ENCODE measurements at places on chromosomes 11 and 22. TPM values are rescaled to one million over a fixed set of nuclear protein-coding genes. Genes with fewer than 3 reads are reported as not detected.

DNA sequence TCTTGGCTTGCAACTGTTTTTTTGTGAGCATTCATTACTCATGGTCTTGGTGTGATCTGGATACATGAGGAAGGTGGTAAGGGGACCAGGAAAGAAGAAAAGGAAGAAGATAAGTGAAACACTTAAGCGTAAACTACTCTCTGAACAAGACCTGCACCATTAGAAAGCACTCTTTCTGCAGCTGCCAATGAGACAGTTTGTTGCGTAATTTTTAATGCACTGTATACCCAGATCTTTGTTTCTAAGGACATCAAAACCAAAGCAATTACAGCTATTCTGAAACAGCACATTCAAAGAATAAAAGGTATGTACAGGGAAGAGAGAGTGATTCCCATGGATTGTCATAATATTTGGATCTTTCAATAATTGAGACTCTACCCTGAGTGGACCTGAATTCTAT, 147.4 kb downstream of the BLID start:
- no peak overlapping the region for H3K27ac ChIP-seq
- H3K4me1 ChIP-seq: no peaks in the 10 kb centered on the region
- H3K4me3 ChIP-seq: no peak overlapping the region
- H3K36me3 ChIP-seq: no peaks in the 10 kb centered on the region

- H3K4me1 ChIP-seq: peaks cover 3% of the 10 kb centered on the region
- H3K36me3 ChIP-seq: no peaks in the 10 kb centered on the region
- H3K27ac ChIP-seq: no peak overlapping the region
- no peak for DNase-seq
- no peaks in the 10 kb centered on the region for H3K27me3 ChIP-seq
Observed at GRCh38 chr11:64839335-64839734, 5.1 kb downstream of the CDC42BPG start.

DNA sequence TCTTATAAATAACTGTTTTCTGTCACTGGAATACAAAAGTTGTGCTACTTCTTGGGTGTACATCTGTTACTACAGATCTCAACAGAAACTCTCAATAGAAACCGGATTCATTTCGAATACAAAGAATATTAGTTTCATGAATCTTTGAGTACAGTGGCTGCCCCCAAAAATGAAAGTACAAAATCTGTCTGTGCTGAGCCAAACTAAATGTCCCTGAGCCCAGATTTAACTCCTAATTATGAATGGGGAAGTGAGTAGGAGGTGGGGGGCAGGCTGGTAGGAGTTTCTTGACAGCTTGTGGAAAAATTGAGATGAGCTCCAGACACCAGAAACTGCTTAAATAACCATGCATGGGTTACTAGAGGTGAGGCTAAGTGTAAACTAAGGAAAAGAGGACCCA, 41.6 kb downstream of the PITPNB start:
- H3K4me1 ChIP-seq: peaks cover 17% of the 10 kb centered on the region
- DNase-seq: no peak
- H3K27me3 ChIP-seq: no peaks in the 10 kb centered on the region
- H3K36me3 ChIP-seq: no peaks in the 10 kb centered on the region
- no peak overlapping the region for H3K4me3 ChIP-seq
- no peak overlapping the region for H3K27ac ChIP-seq

DNA sequence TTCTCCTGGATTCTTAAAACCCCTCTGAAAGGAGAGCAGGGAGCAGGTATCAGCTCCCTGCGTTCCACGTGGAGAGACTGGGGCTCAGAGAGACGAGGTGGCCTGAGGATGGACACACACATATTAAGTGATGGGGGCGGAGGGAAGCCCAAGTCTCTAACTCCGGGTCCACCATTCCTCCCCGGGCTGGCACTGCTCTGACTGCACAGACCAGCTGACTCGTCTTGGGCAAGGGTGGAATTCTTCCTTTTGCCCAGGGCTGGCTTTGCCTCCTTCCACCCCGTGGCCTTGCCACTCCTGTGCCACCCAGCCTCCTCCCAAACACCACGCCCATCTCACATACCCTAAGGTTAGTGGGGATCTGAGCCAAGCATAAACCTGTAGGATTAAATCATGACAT, 65.0 kb downstream of the BUD13 start:
- no peak for DNase-seq
- H3K36me3 ChIP-seq: no peaks in the 10 kb centered on the region
- H3K4me3 ChIP-seq: no peak overlapping the region
- H3K4me1 ChIP-seq: no peaks in the 10 kb centered on the region
- no peak overlapping the region for H3K27ac ChIP-seq

PRG3 gene
- not detected for polyA plus RNA-seq

GRCh38 chr11:67282155-67282875, 6.8 kb upstream of the ANKRD13D start:
- H3K4me3 ChIP-seq: no peak overlapping the region
- peaks cover 11% of the 10 kb centered on the region for H3K4me1 ChIP-seq
- no peak overlapping the region for H3K27ac ChIP-seq

GRCh38 chr11:18540207-18541009, 13.7 kb upstream of the TSG101 start:
- no peaks in the 10 kb centered on the region for H3K27me3 ChIP-seq
- H3K27ac ChIP-seq: no peak overlapping the region
- no peaks in the 10 kb centered on the region for H3K36me3 ChIP-seq
- no peaks in the 10 kb centered on the region for H3K4me1 ChIP-seq
- no peak for DNase-seq

ZDHHC5 gene
- polyA plus RNA-seq: 22.3 TPM

DNA sequence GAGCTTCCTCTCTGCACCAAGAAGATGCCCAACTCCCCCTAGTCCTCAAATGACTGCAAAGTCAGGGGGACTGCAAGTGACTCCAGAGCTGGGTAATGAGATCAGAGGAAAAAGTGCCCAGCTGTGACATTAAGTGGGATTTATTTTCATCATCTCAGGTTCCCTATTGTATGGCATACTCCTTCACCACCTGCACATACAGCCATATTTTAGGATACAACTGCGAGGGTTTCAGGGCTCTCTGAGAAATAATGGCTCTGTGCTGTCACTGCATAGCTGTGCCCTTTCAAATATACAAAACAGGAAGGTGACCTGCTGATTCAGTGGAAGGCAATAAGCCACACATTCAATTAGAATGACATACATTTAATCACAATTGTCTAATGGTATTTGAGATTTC, 45.6 kb upstream of the PLET1 start:
- no peaks in the 10 kb centered on the region for H3K27me3 ChIP-seq
- H3K4me1 ChIP-seq: no peaks in the 10 kb centered on the region
- DNase-seq: no peak
- H3K27ac ChIP-seq: no peak overlapping the region
- H3K4me3 ChIP-seq: no peak overlapping the region

POTEH gene
- not detected for polyA plus RNA-seq

GRCh38 chr11:116517584-116517983, 255.2 kb downstream of the BUD13 start:
- H3K36me3 ChIP-seq: no peaks in the 10 kb centered on the region
- H3K4me3 ChIP-seq: no peak overlapping the region
- H3K27me3 ChIP-seq: no peaks in the 10 kb centered on the region
- no peaks in the 10 kb centered on the region for H3K4me1 ChIP-seq

DNA sequence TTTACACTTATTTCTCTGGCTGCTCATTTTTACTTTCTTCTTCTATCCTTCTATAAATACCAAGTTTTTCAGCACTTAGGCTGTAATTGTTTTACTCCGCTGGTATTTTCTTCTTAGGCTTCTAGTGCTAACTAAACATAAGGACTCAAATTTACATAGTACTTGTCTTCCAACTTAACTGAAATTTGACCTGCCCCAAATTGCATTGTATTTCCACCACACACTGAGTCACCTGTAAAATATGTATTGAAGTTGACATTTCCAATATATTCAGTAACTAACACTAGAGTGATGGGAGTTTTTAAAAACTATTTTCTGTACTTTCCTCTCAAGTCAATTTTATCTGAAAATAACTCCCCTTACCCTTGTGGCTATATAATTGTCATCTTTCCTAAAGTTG, 1794.1 kb upstream of the RAG2 start:
- H3K4me3 ChIP-seq: no peak overlapping the region
- H3K4me1 ChIP-seq: no peaks in the 10 kb centered on the region
- DNase-seq: no peak
- H3K27ac ChIP-seq: no peak overlapping the region

GLB1L3 gene
- 0.07 TPM for polyA plus RNA-seq

DNA sequence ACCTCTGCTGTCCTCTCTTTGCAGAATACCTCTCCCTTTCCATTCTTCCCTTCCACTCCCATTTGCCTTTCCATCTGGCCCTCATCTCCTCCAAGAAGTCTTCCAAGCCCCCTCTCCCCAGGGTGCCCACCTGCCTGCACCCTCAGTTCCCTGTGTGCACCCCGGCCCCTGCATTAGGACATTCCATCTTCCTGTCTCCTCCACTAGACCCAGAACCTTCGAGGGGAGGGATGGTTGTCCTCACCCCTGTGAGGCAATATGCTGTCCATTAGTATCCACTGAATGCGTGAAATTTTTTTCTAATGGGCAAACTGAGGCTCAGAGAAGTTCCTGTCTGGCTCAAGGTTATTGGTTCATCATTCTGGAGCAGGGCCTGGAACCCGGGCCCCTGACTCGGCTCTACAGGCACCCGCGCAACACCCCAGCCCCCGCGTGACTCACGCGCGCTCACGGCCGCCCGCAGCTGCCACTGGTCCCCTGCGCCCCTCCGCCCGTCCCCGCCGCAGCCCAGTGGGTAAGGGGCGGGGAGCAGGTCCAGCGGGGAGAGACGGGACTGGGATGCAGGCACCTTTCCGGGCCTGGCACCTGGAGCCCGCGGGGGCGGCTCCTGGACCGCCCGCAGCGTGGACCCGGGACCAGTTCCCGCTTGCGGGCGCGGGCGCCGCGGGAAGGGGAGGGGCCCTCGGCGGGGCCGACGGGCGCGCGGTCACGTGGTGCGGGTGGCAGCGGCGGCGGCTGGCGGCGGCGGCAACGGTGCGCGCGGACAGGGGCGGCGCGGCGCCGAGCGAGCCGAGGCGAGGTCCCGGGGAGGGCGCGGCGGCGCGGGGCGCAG, 7.0 kb downstream of the SEPTIN3 start:
- no peaks in the 10 kb centered on the region for H3K27me3 ChIP-seq
- H3K27ac ChIP-seq: no peak overlapping the region
- H3K4me3 ChIP-seq: peak overlapping the region; percentile 24
- H3K4me1 ChIP-seq: peaks cover 3% of the 10 kb centered on the region
- H3K36me3 ChIP-seq: no peaks in the 10 kb centered on the region

- H3K36me3 ChIP-seq: no peaks in the 10 kb centered on the region
- H3K4me1 ChIP-seq: peaks cover 42% of the 10 kb centered on the region
- peak; percentile 81 for DNase-seq
- peak within 1 kb of the TSS; percentile 92 for H3K27ac ChIP-seq
- H3K4me3 ChIP-seq: peak within 1 kb of the TSS; percentile 76
Observed at GRCh38 chr22:50306753-50307749, at the start of gene PLXNB2. PLXNB2 (minus strand) TSS chr22:50307646; CDS start chr22:50290584, 17,062 bp downstream.

FGF19 gene
- polyA plus RNA-seq: not detected

SLC22A6 gene
- polyA plus RNA-seq: not detected

GLYATL1 gene
- 0.02 TPM for polyA plus RNA-seq

DNA sequence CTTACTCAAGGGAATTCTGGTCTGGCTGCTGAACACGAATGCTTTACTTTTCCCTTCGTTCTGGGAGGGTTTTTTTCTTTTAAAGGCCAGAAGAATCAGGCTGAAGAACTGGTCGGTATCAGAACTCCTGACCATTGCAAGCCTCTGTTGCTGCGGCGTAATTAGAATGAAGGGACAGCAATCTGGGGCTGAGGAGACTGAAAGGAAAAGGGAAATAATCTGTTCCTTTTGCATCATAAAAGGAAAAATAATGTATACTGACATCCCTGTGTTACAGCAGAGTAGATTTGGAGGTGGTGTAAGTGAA, 670 bp downstream of the SC5D start:
- no peaks in the 10 kb centered on the region for H3K36me3 ChIP-seq
- peak overlapping the region; percentile 84 for H3K4me3 ChIP-seq
- no peaks in the 10 kb centered on the region for H3K4me1 ChIP-seq
- no peak for DNase-seq
- H3K27me3 ChIP-seq: no peaks in the 10 kb centered on the region

DNA sequence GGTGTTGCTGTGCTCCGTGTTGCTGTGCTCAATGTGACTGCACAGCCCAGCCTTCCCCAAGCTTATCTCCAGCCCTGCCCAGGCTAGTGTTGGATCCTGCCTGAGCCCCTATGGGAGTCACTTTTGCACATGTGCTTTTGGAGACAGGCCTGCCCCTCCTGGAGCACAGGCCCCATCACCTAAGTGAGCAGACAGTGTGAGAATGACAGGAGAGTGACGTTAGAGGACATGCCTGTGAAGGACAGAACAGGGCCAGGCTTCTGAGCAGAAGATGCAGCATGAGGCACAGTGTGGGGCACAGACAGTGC, 36.6 kb upstream of the SUSD2 start:
- H3K27ac ChIP-seq: peak overlapping the region; percentile 49
- no peak overlapping the region for H3K4me3 ChIP-seq
- no peaks in the 10 kb centered on the region for H3K27me3 ChIP-seq

- no peak overlapping the region for H3K4me3 ChIP-seq
- H3K27ac ChIP-seq: no peak overlapping the region
- H3K36me3 ChIP-seq: no peaks in the 10 kb centered on the region
- no peaks in the 10 kb centered on the region for H3K27me3 ChIP-seq
Observed at GRCh38 chr11:10379426-10379825, 74.6 kb downstream of the ADM start.

SERHL2 gene
- 14.3 TPM for polyA plus RNA-seq

DNA sequence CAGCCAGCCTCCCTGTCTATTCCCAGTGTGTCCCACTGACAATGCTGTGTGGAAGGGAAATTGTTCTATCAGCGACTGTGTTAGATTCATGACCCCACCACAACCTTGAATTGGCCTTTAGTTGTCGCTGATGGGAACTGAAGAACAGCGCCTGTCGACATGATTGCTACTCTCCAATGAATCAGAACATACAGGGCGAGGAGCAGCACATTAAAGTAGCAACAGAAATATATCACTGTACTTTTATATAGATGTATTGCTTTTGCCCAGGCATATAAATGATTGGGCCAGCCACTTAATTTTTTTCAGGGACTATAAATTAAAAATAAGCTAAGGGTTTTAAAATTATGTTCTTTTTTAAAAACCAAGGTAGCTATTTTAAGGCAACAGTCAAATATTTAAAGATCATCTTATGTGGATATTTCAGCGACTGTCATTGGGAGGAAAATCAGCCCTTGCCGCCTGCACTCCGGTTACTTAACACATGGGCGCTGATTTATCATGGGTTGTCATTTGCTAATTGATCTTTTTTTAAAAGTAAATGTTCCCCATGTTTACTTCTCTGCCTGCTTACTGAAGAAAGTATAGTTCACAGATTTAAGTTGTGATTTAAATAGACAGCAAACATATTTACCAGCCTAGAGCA, 42.1 kb downstream of the ARL14EP start:
- no peak overlapping the region for H3K4me3 ChIP-seq
- no peaks in the 10 kb centered on the region for H3K4me1 ChIP-seq
